ENCODE measurements at places on chromosomes 1 and 21. TPM values are rescaled to one million over a fixed set of nuclear protein-coding genes. Genes with fewer than 3 reads are reported as not detected.

The DIRAS3 gene
- 8.6 TPM for total RNA-seq

- H3K4me3 ChIP-seq: no peak overlapping the region
- no peak for DNase-seq
- peaks cover 9% of the 10 kb centered on the region for H3K4me1 ChIP-seq
- H3K27me3 ChIP-seq: no peaks in the 10 kb centered on the region
- H3K36me3 ChIP-seq: peaks cover 2% of the 10 kb centered on the region
- no peak overlapping the region for H3K27ac ChIP-seq
These were observed 8.5 kb downstream of the AZIN2 start for GRCh38 chr1:33089457-33089856.

- no peaks in the 10 kb centered on the region for H3K27me3 ChIP-seq
- DNase-seq: no peak
- H3K27ac ChIP-seq: no peak overlapping the region
- no peak overlapping the region for H3K4me3 ChIP-seq
These were observed 76.6 kb upstream of the SELENON start for GRCh38 chr1:25723250-25723880.

GRCh38 chr21:26047279-26047967 is 123.1 kb downstream of the APP start:
- no peaks in the 10 kb centered on the region for H3K4me1 ChIP-seq
- peaks cover 18% of the 10 kb centered on the region for H3K36me3 ChIP-seq
- DNase-seq: no peak
- H3K27ac ChIP-seq: no peak overlapping the region
- H3K4me3 ChIP-seq: no peak overlapping the region

DNA sequence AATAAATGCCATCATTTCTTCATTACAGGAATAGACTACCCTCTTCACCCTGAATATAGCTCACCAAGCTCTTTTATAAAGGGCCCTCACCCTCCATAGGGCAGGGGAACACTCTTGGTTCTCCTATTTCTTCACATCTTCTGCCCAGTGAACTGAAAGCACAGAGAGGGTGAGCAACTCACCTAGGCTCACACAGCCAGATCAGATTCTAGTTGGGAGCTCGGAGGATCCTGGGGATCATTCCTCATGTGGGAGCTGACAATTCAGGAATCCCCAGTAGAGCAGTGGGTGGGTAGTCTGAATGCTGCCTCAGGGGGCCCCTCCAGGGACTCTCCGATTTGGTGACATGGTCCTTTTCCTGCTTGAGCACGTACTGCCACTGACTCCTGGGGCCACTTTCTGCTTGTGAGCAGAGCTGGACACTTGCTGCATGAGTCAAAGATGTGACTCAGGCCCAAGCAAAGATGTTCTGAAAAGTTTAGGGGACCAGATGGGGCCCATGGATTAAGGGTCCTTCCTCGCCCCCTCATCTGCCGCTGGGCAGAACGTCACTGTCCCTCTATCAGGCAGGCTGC is 63.7 kb upstream of the WNT4 start:
- H3K4me1 ChIP-seq: no peaks in the 10 kb centered on the region
- no peak for DNase-seq
- H3K4me3 ChIP-seq: no peak overlapping the region
- H3K27me3 ChIP-seq: peaks cover 79% of the 10 kb centered on the region

- no peaks in the 10 kb centered on the region for H3K36me3 ChIP-seq
- no peak overlapping the region for H3K4me3 ChIP-seq
- no peaks in the 10 kb centered on the region for H3K4me1 ChIP-seq
- DNase-seq: no peak
- no peaks in the 10 kb centered on the region for H3K27me3 ChIP-seq
These were observed 134.9 kb upstream of the MAP1LC3C start for GRCh38 chr1:242133796-242134195.

- H3K27ac ChIP-seq: no peak overlapping the region
- H3K4me3 ChIP-seq: no peak overlapping the region
- peaks cover 30% of the 10 kb centered on the region for H3K4me1 ChIP-seq
- H3K36me3 ChIP-seq: peaks cover 44% of the 10 kb centered on the region
These were observed 63.3 kb downstream of the POFUT2 start for GRCh38 chr21:45224189-45224938.

- H3K4me3 ChIP-seq: no peak overlapping the region
- H3K36me3 ChIP-seq: no peaks in the 10 kb centered on the region
- H3K27me3 ChIP-seq: no peaks in the 10 kb centered on the region
- H3K27ac ChIP-seq: no peak overlapping the region
These were observed 64.0 kb upstream of the KCNK2 start for GRCh38 chr1:215018555-215018954.
